ENCODE measurements at places on chromosomes 2 and 18.

DNA sequence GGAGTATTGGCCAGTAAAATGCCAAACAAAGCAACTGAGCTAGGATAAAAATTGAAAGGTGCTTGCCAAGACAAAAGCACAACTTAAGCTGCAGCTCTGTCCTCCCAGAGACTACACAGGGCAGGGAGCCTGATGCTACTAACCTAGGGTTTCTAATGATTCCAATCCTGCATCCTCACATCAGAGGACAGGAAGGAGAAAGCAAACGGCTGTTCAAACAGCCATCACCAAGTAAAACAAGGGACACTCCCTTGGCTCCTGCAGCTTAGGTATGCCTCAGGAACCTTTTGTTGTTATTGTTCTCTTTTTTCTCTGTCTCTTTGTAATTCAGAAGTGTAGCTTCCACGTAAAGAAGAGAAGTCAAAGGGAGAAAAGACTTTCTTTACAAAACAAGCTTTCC lies 99.5 kb downstream of the TCF4 start:
- DNase-seq, result no peak

DNA sequence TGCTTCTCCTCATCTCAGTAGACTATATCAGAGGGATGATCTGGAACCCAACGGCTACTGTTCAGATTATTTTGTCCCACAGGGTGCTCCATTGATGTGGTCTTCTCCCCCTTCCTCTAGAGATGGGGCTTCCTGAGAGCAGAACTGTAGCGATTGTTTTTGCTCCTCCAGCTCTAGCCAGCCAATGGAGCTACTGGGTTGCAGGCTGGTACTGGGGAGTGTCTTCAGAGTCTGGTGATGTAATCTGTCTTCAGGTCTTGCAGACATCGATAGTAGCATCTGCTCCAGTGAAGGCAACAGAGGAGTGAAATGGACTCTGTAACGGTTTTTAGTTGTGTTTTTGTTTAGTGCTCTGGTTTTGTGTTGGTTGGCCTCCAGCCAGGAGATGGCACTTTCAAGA lies 621.9 kb downstream of the RNF144A start:
- DNase-seq, result no peak

DNA sequence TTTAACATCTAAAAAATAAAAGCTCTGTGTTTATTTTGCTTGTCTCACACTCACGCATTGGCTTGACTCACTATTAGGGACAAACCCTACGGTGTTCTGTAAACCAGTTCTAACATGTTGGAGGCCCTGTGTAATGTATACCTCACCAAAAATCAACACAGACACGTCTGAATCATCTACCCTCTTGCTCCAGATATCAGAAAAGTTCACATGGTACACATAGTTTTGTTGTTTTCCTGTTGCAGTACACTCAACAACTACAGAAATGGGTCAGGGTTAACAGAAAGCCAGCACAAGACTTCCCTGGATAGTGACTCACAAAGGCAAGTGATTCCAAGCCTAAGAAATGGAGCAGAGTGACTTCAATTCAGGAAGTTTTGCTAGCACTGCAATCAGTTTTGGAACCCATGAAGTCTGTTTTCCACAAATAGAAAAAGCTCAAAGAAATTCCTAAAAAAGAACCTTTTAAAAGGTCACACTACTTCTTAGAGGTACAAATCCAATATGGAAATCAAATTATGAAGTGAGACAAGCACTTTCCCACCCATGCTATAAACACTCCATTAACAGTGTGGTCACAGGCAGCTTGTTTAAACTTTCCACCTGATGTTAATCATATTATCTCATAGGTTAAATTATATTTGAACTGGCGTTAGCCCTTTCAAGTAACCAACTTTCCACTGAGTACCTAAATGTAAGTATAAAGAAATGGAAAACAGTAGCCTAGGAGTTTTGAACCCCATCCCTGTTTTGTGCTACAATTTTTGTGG lies 87.4 kb downstream of the GAREM1 start:
- no peak for DNase-seq

- DNase-seq, result no peak
Measured at GRCh38 chr2:190759749-190760213, 110.9 kb downstream of the NAB1 start.

DNA sequence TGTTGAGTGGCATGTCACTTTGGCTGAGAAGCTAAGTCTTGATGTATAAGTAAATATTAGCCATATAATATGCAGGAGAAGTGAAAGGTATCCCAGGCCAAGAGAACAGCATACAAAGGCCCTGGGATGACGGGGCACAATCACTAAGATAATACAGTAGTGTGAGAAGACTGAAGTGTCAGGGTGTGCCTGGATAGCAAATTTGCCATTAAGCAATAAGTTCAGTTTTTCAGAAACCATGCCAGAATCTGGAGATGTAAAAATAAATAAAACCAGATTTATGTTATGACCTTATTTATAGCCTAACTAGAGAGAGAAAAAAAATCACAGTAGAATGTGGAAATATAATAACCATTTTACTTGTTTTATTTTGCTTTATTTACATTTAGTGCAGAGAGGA lies 1858.7 kb upstream of the CELF4 start:
- no peak for DNase-seq

DNA sequence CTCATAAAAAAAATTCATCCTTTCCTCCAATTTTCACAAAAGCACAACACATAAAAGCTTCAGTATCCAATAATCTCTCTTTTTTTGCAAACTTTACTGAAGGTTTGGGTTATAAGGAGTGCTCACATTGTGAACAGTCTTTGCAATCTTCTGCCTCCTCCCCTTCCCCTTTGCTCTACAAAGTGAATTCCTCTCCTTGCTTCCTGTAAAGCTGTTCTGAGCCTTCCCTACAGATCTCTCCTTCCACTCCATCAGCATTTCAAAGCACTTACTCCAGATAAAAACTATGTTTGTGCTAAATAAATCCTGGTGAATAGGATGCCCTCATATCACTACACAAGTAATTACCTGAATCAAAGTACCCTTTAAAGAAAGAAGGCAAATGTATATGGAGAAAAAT lies 4.6 kb upstream of the PDK1 start:
- DNase-seq, result no peak

- DNase-seq, result no peak
Measured at GRCh38 chr2:237422309-237422708, 8.3 kb upstream of the COL6A3 start.

GRCh38 chr2:8489751-8490150 lies 192.1 kb upstream of the ID2 start:
- DNase-seq, result no peak

DNA sequence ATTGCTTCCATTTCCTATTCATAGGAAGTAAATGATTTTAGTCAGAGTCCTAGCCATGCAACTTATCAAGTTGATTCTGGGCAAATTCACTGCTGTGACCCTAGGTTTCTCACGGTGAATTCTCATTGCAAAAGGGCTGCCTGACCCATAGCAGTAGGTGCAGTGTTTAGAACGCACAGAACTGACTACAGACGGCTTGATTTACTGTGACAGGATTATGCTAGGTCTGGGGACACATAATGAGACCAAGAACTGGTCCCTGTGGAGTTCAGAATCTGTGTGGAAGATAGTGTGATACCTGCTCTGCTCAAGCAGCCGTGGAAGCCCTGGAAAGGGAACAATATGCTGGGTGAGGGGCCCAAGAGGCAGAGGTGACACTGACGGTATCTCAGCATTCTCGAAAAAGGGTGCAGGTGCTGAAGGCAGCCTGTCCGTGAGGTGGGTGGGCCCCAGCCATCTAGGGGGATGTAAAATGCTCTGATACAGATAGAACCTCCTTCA lies 46.4 kb downstream of the ABCG8 start:
- no peak for DNase-seq

- DNase-seq, result no peak
Measured at GRCh38 chr2:224078656-224079055, 39.6 kb upstream of the SERPINE2 start.

DNA sequence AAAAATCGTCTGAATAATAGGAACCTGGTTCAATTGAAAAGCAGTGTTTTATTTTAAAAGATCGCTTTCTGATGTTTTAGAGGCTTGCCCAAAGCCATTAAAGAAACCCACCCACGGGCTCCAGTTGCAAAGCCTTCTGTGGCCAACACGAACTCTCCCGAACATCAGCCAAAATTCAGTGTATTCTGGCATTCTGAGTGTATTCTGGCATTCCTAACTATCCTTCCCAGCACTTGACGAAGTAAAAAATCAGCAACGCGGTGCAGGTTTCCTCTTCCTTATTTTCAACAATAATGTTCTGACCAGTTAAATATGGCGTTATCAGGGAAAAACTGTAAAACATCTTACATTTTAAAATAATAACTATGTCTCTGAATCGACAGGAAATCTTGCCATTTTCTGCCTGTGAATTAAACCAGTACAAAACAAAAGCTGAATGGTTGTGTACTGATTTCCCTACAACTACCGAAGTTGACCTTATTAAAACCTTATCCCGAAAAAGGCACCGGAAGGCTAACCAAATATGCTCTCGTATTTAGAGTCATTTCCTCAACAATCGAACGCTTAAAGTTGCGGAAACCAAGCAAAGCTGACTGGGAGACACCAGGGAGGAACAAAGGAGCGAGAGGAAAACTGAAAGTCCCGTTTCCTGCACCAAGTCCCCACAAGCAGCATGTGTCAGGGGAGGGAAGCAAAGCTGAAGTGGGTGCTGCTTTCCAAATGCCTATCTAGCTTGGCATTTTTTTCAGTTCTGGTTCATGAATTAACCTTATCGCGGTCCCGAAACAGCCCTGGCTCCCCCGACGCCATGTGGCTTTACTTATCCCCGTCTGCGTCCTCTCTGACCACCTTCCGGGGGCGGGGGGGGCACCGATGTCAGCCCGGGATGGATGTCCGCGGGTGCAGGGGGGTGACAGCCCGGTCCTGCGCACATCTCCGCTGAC lies 44.3 kb downstream of the ZNF516 start:
- no peak for DNase-seq

DNA sequence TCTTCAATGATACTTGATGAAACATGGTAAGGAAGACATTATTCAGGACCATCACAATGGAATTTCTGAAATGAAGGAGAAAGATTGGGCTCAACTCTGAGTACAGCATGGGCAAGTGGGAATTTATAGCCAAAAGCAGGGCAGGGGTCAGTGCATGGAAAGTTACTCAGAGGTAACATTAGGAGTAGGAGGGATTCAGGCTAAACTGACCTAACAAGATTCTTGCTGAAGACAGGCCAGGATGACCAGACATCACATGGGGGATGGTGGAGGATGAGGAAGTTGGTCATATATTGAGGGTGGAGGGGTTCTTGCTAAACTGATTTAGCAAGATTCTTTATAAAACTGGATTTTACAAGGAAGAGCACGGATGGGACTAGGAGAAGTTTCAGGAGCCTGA lies 489.8 kb downstream of the ADCYAP1 start:
- no peak for DNase-seq

Measured in stimulated activated CD4-positive, alpha-beta T cell treated with anti-CD3 and anti-CD28 coated beads, TNF-alpha, amount 100 ng/mL, for 48 hours (primary cell).